ENCODE measurements at places on chromosomes 1 and 21.

- no peak for DNase-seq
Observed at GRCh38 chr1:165050246-165050645, 306.3 kb downstream of the LMX1A start.

DNA sequence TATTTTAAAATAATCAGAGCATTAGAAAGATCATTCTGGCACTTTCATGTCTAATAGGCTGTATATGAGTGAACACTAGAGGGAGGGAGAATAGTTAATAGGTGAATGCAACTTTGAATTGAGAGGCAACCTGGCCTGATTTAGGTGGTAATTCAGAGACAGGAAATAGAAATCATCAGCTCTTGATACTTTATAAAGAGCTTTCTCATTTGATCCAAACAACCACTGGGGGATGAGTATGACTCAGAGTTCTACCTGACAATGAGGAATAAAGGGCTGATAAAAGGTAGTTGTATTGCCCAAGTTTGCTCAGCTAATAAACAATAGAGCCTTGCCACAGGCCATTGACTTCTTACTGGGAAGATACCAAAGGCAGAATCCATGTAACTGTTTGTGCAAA, 5.2 kb upstream of the FAM89A start:
- no peak for DNase-seq

GRCh38 chr1:193270996-193271395, 84.6 kb upstream of the B3GALT2 start:
- no peak for DNase-seq

- no peak for DNase-seq
Observed at GRCh38 chr1:99650030-99650429, 4.1 kb downstream of the PALMD start.

DNA sequence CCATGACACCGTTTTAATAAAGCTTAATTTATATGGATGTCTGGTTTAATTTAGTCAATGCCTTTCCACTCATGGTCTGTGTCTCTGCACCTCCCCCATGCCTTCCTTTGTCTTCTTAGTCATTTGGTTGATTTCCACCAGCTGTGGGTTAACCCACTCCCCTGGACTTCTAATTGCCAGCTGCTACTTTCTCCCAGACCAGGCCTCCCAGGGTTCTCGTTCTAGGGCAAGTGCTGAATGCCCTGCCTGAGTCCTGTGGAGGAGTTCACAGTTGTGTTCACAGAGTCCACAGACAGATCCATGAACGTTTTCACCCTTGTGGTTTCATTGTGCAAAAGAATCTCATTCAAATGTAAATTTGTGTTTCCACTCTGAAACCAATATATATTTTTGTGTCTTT, 243.4 kb downstream of the NUF2 start:
- no peak for DNase-seq

- DNase-seq, result no peak
Observed at GRCh38 chr1:3369446-3370076, 84.9 kb upstream of the ARHGEF16 start.

DNA sequence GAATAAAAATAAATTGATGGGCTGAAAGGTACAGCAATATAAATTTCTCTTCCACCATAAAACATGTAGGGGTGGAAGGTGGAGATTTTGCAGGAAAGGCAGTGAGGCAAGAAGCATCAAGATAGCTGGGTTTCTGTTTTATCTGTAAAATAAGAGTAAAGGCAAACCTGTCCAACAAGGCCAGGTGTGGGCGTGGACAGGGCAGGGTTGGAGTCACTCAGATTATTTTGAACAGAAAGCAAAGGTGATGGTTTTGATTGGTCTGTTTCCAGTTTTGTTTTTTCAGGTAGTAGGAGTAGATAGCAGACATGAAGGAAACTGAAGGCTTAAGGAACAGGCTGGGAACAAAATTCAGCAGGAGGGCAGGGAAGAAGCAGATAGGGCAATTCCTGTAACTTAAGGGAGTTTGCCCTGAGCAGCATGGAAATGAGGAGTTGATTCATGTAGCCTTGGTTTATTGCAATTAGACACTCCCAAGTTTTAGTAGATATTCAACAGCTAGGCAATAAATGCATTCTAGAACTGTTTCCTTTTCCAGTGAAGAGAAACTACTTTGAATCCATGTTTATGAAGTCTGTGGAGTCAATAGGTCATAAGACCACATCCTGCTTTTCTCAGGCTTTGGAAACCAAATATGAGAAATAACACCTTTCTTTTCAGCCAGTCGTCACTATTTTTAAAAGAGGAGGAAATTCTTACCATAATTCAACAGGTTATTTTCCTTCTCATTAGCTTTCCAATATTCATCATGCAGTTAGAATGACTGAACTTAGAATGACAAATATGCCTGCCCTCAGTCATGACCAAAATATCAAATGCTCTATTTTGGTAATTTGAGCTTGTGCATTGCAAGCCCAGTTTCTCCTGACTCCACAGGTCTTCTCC, 38.7 kb upstream of the CD55 start:
- no peak for DNase-seq

DNA sequence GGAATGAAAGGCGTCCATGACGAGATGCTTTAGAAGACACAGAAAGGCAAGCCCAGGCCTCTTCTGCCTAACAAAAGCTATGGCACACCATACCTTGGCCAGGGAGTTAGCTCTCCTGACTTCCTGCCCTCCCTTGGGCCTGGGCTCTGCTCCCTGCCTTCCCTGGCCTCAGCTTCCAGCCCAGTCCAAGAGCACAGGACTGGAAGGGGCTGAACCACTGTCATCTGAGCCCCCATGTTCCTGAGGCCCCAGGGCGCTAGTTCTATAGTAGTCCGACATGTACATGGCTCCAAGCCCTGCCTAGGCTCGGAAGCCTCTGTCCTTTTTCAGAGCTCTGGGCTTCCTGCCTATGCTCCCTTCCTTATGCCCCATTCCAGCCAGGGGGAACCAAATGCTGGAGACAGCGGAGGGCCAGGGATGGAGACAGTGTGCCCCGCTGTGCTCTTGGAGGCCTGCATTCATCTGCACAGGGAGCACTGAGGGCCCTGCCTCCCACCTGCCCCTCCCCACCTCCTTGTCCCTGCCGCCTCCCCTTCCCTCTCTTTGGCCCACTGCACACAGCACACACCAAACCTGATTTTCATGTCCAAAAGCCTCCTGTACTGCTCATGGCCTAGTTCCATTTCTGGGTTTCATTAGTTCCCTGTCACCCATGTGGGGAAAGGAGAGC, 240.1 kb downstream of the RHOU start:
- no peak for DNase-seq

DNA sequence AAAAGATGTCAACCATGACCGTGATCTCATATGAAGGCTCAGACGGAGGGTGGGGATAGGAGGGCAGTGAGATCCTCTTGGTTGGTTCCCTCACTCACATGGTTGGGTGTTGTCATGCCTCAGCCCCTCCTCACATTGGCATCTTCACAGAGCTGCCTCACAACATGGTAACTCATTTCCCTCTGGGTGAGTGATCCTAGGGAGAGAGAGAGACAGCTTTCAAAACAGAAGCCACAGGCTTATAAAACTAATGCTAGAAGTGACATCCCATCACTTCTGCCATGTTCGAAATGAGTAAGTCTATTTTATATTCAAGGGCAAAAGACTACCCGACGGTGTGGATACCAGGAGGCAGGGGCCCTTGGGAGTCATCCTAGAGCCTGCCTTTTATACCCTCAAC, 145.5 kb downstream of the SPATA17 start:
- no peak for DNase-seq

- DNase-seq, result no peak
Observed at GRCh38 chr1:199102239-199102638, 463.4 kb downstream of the PTPRC start.

GRCh38 chr1:228765168-228765946, 30.1 kb downstream of the RHOU start:
- peak; percentile 16 for DNase-seq

DNA sequence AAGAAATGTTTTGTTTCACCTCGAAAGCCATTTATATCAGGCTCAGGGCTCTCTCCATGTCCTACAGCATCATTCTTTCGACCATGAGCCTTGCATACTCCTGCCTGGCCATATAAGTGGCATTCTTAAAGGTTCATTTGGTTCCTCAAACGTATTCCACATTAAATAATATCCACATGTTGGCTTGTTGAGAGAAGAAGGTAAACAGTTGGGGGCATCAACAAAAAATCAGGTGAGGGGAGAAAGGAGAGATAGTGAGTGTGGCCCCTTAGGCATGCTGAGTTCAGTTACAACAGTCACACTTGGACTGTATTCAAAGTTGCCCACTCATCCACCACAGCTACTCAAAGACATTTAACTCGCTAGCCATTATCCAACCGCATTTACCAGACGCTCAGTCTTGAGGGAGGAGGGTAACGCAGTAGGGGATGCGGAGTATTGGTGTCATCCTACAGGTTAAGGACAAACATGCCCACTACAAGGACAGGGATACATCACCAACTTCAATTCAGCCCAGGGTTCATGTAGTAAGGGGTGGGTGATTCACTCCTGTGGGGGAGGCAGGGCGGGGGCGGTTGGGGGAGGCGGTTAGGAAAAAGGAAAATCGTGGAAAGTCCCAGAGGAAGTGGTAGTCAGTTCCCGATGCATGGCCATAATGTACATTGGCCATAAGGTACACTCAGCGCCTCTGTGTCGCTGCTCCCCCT, 1.4 kb downstream of the ZNF697 start:
- DNase-seq, result no peak

- no peak for DNase-seq
Observed at GRCh38 chr1:117237726-117238381, 27.1 kb upstream of the VTCN1 start.

DNA sequence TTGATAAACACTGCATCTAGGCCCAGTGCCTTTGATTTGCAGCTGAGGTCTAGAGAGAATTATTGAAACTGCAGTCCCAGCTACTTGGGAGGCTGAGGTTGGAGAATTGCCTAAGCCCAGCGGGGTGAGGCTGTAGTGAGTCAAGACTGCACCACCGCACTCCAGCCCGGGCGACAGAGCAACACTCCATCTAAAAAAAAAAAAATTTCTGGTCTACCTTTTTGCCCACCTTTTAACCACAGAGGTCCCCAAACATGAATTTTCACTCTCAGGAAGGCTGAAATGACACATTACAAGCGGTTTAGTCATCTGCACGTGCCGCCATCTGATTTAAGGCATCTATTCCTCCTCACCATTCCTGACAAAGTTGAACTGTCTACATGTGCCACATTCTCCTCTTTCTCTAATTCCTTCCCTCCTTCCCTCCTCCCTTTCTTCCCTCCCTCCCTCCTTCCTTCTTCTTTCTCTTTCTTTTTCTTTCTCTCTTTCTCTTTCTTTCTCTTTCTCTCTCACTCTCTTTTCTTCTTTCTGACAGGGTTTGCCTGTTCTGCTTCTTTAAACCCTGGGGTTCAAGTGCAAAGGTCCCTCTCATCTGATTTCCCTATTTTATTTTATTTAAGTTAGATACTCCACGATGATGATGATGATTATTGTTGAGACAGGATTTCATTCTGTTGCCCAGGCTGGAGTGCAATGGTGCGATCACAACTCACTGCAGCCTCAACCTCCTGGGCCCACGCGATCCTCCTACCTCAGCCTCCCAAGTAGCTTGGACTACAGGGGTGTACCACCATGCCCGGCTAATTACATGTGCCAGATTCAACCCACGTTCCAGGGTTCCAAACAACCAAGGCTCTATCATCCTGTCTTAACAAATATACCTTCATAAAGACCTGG, 3.0 kb upstream of the SOD1 start:
- no peak for DNase-seq

DNA sequence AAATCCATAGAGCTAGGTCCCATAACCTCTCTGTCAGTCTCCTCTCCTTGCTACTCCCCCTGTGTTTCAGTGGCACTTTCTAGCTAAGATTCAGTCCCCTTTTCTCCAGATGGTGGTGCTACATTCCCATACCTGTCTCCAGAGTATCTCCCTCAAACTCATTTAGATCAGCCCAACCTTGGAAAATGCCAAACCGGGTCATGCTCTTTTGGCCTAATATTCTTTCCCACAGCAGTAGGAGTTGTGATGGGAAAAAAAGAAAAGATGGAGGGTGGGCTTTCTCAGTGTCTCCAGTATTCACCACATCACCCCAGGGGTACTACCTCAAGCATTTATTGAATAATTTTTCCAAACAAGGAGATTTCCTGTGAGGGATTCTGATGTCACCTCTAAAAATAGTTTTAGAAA, 3.2 kb upstream of the RXFP4 start:
- no peak for DNase-seq

DNA sequence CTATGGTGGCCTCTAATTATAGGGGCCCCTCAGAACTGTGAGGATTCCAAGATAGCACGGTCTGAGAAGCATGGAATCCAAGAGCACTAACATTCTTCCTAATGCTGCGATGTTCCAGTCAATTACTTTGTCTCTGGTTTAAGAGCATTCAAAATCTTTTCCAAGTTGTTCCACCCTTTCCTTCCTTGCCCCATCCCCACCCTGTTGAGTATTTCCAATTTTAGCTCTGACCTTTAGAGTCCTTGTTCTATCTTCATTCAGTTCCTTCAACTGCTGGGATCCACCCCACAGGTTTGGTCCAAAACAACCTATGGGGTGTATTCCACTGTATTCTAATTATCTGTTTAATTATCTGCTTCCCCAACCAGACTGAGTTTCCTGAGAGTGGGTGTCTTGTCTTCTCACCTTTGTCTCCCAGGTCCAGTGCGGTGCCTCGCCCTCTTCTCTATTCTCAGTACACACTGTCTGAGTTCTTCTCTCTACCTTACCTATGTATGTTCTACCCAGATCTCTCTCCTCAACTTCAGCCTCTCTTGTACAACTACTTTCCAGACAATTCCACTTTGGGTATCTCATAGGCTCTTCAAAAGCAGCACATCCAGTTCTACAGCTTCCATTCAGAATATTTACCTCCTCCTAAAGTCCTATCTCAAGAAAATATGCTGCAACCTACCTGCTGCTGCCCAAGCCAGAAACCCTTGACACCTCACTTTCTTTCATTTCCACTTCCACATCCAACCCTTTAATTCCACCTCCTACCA, 25.0 kb upstream of the BCL9 start:
- DNase-seq, result no peak

DNA sequence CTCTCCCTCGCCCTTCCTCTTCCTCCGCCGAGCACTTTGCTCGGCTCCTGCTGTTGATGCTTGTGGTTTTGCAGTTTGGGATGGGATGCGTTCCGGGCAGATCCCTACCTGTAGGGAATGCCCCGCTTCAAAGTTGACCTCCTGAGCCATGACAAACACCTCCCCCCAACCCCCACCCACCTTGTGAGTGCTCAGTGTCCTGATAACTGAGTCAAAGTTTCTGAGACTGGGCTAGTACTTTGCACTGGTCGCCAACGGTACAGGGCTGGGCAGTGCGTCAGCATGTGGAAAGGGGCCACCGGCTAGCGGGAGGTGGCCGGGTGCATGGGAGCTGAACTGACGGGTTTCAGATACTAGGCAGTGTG, 771 bp downstream of the RABGAP1L start:
- DNase-seq, result no peak

GRCh38 chr1:246827396-246827795, 103.2 kb downstream of the SCCPDH start:
- no peak for DNase-seq

DNA sequence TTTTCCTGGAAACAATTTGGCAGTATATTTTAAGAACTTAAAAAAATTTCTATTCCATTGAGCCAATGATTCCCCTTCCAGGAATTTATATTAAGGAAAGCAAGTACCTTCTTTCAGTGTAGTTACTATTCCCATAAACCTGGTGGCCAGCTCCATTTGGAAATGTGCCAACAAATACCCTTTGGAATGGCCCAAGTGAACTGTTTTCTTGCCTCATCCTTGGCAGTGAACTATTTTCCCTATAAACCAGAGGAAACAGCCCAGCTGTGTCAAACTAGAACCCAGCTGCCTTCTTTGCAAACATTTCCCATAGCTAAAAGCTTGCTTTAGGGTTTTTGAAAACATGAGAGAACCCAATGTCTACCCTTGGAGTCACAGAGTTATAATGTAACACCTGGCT, 496.9 kb downstream of the NEGR1 start:
- DNase-seq, result no peak

Data from stimulated activated CD4-positive, alpha-beta T cell treated with anti-CD3 and anti-CD28 coated beads, TNF-alpha, amount 100 ng/mL, for 24 hours (primary cell).